ENCODE measurements at places on chromosomes 4 and X.
A peak's percentile ranks its signal among the peaks of the same experiment; 100 is the strongest.

- no peak for DNase-seq
Observed at GRCh38 chr4:188459381-188459780, 320.1 kb downstream of the TRIML1 start.

DNA sequence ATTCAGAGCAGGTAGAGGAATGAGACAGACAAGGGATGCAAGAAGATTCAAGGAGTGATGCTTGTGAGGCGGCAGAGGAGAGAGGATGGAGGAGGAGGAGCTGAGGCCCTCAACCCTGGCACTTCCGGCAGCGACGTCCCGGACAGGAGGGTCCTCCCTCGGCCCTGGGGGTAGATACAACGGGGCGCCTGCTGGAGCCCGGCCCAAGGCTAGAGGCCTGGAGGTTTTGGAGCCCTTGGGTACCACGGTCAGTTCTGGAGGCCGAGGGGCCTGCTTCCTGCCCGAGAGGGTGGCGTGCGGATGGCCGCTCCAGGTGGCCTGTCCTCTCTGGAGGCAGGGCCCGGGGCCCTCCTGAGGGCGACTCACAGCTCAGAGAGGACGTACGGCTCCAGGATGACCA lies 13.5 kb downstream of the SSR4 start:
- DNase-seq = no peak

GRCh38 chrX:123859846-123860838 lies at the start of gene XIAP:
XIAP (plus strand) TSS chrX:123860053; CDS start chrX:123885663, 25,610 bp downstream.
- DNase-seq = peak; percentile 76

DNA sequence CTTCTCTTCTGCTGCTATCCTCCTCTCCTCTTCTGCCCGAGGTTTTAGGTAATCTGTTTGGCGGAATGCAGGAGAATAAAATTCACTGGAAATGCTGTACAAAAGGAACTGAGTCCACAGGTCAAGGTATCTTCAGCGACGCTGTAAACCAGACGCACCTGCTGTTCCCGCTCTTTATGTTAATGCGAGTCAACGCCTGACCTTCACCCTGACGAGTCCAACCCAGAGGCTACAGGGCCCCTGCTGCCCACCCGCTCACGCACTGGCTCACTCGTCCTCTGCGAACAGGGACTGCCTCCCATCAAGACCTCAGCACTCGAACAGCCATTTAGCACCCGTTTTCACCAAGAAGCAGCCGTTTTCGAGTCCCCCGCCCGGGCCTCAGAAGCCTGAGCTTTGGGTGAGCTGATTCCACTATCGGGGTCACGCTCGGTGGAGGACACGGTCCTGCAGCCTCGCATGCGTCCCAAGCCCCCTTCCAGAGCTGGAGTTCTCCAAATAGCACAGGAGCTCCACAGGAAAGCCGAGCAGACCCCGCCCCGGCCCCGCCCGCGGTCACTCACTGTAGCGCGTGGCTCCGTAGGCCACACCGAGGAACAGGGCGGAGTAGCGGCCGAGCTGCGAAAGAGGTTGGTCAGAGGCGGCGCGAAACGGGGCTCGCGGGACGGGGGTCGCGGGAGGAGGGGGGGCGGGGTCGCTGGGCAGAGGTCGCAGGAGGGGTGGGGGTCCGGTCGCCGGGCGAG lies 556 bp downstream of the ATP5ME start:
- no peak for DNase-seq

- DNase-seq = no peak
Observed at GRCh38 chr4:114284629-114285028, 305.2 kb upstream of the ARSJ start.

DNA sequence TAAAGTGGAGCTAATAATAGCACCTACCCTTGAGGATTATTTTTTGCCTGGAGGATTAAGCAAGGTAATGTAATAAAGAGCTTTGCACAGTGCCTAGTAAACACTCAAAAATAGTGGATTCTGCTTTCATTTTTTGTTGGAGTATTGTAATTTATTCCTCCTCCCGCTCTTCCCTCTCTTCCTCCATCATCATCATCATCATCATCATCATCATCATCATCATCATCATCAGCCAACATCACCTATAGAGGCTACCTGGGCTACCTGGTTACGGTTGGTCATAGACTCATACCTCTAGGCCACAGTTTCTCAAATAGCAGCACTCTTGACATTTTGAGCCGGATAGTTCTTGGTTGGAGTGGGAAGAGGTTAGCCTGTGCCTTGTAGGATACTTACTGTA lies 126.9 kb upstream of the TEX13A start:
- no peak for DNase-seq

- no peak for DNase-seq
Observed at GRCh38 chr4:89582756-89583505, 254.0 kb downstream of the SNCA start.

Measured in CD4-positive, CD25-positive, alpha-beta regulatory T cell (primary cell).